ENCODE measurements at places on chromosomes 2 and 18.

DNA sequence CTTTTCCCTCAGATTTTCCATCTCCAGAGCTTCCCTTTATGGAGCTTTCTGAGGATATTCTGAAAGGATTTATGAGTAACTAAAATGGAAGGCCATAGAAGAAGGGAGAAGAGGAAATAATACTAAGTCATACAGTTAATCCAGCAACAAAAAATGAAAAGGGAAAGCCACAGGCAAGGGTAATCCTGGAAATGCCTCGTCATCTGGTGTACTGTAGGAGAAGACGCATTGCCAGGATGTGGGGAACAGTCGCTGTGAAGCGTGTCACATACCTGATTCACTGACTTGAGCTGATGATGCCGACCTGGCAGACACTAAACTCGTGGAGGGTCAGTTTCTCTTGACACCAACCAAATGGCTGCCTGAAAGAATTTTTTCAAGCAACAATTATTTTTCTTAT, 34.7 kb upstream of the ALPP start:
- DNase-seq = no peak

DNA sequence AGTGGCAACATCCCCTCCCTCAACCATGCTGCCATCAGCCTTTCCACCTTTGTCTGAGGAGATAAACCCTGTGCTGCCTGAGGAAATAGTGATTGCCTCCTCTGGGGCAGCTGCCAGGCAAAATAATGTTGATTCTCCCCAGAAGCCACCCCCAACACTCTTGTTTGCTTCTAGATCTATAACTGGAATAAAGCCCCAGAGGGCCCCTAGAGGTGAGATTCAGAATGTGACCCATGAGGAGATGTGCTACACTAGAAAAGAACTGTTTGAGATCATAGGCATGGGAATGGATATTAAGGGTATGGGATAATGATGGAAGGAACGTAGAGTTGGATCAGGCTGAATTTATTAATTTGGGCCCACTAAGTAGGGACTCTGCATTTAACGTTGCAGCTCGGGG, 116.3 kb upstream of the RMP24 start:
- no peak for DNase-seq

DNA sequence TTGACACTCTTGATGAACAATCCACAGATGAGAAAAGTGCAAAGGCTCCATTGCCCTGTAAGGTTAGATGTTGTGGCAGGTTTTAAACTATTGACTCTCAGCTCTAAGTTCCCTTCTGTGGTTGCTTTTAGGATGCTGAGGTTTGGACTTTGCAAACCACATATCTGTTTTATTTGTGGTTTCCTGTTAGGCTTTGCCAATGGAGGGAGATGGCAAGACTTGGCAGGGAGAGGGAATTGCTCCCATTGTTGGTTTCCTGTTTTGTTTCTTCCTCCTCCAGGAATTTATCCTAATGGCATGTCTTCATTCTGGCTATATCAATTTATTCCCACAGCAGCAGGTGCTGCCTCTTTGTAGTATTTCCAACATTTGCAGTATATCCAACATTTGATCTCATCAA, 772.3 kb downstream of the LRRTM4 start:
- no peak for DNase-seq

DNA sequence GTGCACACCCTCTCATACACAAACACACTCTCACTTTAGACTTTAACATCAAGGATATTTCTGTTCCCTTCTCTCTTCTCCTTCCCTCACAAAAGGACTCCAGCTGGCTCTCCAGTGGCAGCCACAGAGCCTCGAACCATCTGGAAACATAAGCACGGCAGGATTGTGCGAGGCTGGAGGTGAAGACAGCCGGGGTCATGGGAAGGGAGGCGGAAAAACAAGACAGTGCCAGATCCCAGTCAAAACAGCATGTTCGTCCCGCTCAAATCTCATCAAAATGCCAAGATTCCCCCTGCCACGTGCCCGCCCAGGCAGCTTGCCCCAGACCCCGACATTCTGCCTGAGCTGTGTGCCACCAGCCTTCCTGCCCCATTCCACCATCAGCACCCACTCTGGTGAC, 180.3 kb downstream of the ZBTB7C start:
- no peak for DNase-seq

DNA sequence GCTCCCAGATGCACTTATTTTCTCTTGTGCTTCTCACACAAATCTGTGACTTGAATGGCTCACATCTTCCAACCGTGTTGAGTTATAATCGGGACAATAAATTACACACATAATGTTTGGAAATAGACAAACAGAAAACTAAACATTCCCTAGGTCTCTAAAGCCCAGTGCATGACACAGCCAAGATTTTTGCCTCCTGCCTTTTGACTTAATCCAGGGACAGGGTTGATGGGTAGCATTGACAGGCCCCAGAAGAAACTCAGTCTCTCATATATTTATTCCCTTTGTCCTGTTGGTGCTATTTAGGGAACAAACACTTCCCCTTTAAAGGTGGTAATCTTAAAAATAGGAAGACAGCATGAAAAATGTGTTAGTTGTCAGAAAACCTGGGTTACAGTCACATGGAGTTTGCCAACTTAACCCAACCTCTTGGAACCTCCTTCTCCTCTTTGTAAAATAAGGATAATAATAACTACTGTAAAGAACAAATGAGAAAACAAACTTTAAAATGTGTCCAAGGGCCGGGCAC, 24.0 kb upstream of the ARPC2 start:
- no peak for DNase-seq
